ENCODE measurements at places on chromosomes 4 and X. TPM values are rescaled to one million over a fixed set of nuclear protein-coding genes. Genes with fewer than 3 reads are reported as not detected.

DNA sequence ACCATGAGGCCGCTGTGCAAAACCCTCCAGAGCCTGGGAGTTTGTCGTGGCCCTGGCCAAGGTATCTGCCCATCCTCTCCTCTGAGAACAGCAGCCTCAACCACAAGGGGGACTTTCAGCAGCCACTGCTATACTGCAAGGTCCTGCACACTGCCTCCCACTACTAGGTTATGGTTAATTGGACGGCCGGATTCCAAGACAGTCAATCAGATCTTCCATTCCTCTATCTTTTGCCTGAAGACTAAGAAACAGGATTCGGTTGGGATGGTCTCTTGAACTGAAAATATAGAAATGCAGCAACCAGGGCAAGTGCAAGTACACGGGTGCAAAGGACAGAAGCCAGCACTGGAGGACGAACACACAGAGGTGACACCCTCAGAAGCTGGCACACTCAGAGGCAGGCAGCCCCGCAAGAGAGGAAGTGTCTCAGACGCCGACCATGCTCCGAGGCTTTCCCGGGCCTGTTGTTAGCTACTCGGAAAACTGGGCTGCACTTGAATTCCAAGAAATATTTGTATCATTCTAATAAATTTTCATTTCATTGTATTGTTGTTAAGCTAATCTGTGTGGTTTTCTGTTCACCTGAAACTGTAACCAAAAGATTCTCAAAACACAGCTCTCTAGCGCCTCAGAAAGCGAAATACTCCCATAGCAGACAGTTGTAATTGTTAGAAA lies 63.3 kb downstream of the AFAP1 start:
- H3K27ac ChIP-seq, result no peak overlapping the region
- H3K4me1 ChIP-seq, result peaks cover 26% of the 10 kb centered on the region
- no peaks in the 10 kb centered on the region for H3K27me3 ChIP-seq

DNA sequence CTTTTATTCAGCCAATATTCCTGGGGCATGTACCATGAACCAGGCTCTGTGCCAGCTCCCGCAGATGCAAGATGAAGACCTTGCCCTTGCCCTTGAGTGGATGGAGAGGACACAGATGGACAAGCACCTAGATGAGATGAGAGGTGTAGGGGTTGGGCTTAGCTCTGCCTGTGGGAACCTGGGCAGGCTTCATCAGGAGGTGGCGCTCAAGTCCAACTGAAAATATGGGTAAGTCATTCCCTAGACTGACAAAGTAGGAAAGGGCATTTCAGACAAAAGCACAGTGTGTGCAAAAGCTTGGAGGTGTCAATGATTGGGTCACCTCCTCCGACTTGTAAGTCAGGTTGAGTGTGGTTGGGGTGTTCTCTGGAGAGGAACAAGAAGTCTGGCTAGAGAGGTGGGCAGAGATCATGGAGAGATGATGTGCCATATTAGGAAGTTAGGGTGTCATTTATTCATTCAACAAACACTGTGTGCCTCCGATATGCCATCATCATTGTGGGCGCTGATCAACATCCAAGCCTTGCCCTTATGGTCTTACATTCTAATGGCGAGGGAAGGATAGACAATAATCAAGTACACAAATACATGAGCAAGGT lies 64.6 kb downstream of the ANAPC4 start:
- H3K4me3 ChIP-seq, result no peak overlapping the region
- peaks cover 14% of the 10 kb centered on the region for H3K4me1 ChIP-seq
- no peaks in the 10 kb centered on the region for H3K36me3 ChIP-seq
- no peaks in the 10 kb centered on the region for H3K27me3 ChIP-seq
- H3K27ac ChIP-seq, result no peak overlapping the region

DNA sequence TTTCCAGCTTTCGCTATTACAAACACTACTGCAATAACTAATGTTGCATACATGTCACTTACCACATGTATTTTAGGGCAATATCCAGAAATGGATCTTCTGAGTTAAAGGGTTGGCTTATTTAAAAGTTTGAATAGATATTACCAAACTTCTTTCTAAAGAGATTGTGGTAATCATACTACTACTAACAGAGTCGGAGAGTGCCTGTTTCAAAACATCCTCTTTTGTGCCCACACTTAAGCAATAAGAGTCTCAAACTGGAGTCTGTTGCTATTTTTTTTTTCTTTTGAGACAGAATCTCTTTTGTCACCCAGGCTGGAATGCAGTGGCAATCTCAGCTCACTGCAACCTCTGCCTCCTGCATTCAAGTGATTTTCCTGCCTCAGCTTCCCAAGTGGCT lies 35.8 kb downstream of the FGFBP1 start:
- H3K27ac ChIP-seq, result no peak overlapping the region
- H3K36me3 ChIP-seq, result no peaks in the 10 kb centered on the region
- H3K27me3 ChIP-seq, result no peaks in the 10 kb centered on the region
- H3K4me3 ChIP-seq, result no peak overlapping the region

- H3K36me3 ChIP-seq, result no peaks in the 10 kb centered on the region
- no peak for DNase-seq
- no peaks in the 10 kb centered on the region for H3K4me1 ChIP-seq
- no peak overlapping the region for H3K4me3 ChIP-seq
- H3K27me3 ChIP-seq, result no peaks in the 10 kb centered on the region
These were observed 159.7 kb downstream of the ANK2 start for GRCh38 chr4:113209153-113209552.

GRCh38 chrX:77949840-77950239 lies 19.6 kb downstream of the PGAM4 start:
- H3K36me3 ChIP-seq, result no peaks in the 10 kb centered on the region
- no peak for DNase-seq
- no peak overlapping the region for H3K27ac ChIP-seq
- H3K4me3 ChIP-seq, result no peak overlapping the region
- H3K4me1 ChIP-seq, result no peaks in the 10 kb centered on the region
- H3K27me3 ChIP-seq, result no peaks in the 10 kb centered on the region

DNA sequence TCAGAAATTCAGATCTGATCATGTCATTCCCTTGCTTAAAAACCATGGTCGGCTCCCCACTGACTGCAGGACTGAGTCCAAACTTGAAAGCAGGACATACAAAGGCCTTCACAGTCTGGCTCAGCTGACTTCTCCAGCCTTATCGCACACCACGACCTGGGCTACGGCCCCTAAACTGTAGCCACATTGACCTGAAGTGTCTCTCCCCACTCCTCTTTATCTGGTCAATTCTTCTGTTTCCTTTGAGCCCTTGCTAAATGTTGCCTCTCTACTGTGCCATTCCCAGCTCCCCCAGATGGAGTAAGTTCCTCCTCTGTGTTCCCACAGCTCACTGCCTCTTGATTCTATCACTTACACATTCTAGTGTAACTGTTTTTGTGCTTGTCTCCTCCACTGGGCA lies 60.5 kb upstream of the CITED1 start:
- peaks cover 10% of the 10 kb centered on the region for H3K4me1 ChIP-seq
- no peaks in the 10 kb centered on the region for H3K36me3 ChIP-seq
- H3K4me3 ChIP-seq, result no peak overlapping the region
- DNase-seq, result no peak
- no peaks in the 10 kb centered on the region for H3K27me3 ChIP-seq

GRCh38 chrX:9368262-9368661 lies 96.6 kb upstream of the TBL1X start:
- no peaks in the 10 kb centered on the region for H3K27me3 ChIP-seq
- H3K4me3 ChIP-seq, result no peak overlapping the region
- H3K4me1 ChIP-seq, result no peaks in the 10 kb centered on the region
- no peak for DNase-seq

- no peaks in the 10 kb centered on the region for H3K4me1 ChIP-seq
- H3K36me3 ChIP-seq, result no peaks in the 10 kb centered on the region
- no peak for DNase-seq
- peaks cover 26% of the 10 kb centered on the region for H3K27me3 ChIP-seq
These were observed 99.5 kb upstream of the NKX1-1 start for GRCh38 chr4:1505511-1506460.

- peaks cover 11% of the 10 kb centered on the region for H3K27me3 ChIP-seq
- no peak overlapping the region for H3K27ac ChIP-seq
- no peaks in the 10 kb centered on the region for H3K36me3 ChIP-seq
- DNase-seq, result peak; percentile 59
These were observed 41.4 kb upstream of the PPP2R3B start for GRCh38 chrX:427812-428725.

DNA sequence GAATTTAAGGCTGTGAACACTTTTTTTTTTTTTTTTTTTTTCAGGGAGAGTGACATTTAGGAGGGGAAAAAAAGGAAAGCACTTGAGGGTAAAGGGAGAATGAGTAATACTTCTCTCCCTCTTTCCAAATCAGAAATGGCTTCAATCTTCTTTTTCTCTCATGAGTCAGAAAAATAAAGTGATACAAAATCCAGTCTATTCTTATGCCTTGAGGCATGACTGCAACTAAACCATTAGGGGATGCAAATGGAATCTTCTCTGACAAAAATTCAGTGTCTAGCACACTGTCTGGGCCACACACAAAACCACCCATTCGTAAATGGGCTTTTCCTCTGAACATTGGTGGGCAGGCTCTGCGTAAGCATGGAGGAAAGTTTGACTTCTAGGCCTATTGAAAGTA lies 46.7 kb upstream of the POU4F2 start:
- no peaks in the 10 kb centered on the region for H3K27me3 ChIP-seq
- H3K4me1 ChIP-seq, result peaks cover 3% of the 10 kb centered on the region
- no peak for DNase-seq
- no peak overlapping the region for H3K4me3 ChIP-seq
- no peaks in the 10 kb centered on the region for H3K36me3 ChIP-seq

GRCh38 chrX:153933748-153934147 lies 1.1 kb downstream of the NAA10 start:
- H3K4me3 ChIP-seq, result peak overlapping the region; percentile 60
- H3K27me3 ChIP-seq, result no peaks in the 10 kb centered on the region
- H3K36me3 ChIP-seq, result no peaks in the 10 kb centered on the region

DNA sequence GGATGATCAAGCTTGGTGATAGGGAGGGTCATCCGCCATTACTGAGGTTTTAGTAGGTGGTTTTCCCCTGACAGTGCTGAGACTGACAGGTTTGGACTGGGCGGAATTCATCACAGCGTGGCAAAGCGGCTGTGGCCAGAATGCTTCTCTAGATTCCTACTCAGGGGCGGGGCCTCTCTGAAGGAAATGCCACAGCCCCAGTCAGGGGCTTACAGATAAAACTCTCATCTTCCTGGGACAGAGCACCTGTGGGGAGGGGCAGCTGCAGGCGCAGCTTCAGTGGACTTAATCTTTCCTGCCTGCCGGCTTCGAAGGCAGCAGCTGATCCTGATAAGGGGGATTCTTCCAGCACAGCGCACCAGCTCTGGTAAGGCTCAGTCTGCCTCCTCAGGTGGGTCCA lies 316.7 kb downstream of the RPA4 start:
- no peak overlapping the region for H3K27ac ChIP-seq
- DNase-seq, result no peak
- H3K36me3 ChIP-seq, result no peaks in the 10 kb centered on the region
- H3K4me1 ChIP-seq, result no peaks in the 10 kb centered on the region

DNA sequence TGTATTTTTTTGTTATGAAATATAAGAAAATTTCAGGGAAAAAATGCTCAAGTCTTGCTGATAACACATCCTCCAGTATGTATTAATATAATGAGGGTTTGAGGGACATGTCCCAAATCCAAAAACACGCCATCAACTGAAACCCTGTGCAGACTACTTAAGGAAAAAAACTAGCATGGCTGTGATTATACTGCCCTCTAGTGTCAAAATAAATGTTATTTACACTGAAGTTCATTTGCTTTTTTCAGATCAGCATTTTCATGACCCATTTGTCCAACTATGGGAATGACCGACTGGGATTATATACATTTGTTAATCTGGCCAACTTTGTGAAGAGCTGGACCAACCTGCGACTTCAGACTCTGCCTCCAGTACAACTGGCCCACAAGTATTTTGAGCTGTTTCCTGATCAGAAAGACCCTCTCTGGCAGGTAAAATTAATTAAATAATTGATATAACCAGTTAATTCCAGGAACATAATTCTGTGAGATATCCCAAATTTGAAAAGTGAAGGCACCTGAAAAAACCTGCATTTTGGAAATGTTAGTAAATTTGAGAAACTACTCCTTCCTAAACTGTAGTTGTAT lies 128.5 kb downstream of the PRSS12 start:
- H3K4me1 ChIP-seq, result no peaks in the 10 kb centered on the region
- H3K27ac ChIP-seq, result no peak overlapping the region
- no peak overlapping the region for H3K4me3 ChIP-seq
- DNase-seq, result peak; percentile 78
- H3K27me3 ChIP-seq, result no peaks in the 10 kb centered on the region

Gene PDHA1
- total RNA-seq, result 367 TPM

Gene DMRTC1
- total RNA-seq, result not detected

Gene BEX4
- 67.7 TPM for total RNA-seq
